ENCODE measurements at places on chromosomes 7 and 10.

DNA sequence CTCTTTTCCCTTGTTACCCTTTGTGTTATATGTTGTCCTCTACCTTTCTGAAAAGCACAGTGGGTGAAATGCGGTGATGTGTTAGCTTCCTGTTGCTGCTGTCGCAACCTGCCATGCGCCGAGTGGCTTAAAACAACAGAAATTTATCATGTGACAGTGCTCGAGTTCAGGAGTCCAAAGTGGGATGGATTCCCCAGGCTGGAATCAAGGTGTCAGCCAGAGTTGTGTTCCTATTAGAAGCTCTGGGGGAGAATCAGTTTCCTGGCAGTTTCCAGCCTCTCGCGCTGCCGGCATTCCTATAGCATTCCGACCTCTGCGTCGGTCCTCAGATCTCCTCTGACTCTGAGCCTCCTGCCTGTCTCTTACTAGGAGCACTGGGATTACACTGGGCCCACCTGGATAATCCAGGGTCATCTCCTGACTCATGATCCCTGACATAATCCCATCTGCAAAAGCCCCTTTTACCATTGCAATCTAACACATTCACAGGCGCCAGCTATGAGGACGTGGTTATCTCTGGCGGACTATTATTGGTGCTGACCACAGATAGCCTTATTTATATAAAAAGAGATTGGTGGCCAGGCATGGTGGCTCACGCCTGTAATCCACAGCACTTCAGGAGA lies 207.5 kb downstream of the CUX1 start:
- H3K36me3 ChIP-seq, result no peaks in the 10 kb centered on the region
- no peak for DNase-seq
- no peak overlapping the region for H3K4me3 ChIP-seq
- H3K4me1 ChIP-seq, result no peaks in the 10 kb centered on the region

- H3K27ac ChIP-seq, result no peak overlapping the region
- H3K4me3 ChIP-seq, result no peak overlapping the region
- DNase-seq, result no peak
- H3K4me1 ChIP-seq, result no peaks in the 10 kb centered on the region
- no peaks in the 10 kb centered on the region for H3K27me3 ChIP-seq
Observed at GRCh38 chr10:2296179-2296891, 559.0 kb upstream of the ADARB2 start.

DNA sequence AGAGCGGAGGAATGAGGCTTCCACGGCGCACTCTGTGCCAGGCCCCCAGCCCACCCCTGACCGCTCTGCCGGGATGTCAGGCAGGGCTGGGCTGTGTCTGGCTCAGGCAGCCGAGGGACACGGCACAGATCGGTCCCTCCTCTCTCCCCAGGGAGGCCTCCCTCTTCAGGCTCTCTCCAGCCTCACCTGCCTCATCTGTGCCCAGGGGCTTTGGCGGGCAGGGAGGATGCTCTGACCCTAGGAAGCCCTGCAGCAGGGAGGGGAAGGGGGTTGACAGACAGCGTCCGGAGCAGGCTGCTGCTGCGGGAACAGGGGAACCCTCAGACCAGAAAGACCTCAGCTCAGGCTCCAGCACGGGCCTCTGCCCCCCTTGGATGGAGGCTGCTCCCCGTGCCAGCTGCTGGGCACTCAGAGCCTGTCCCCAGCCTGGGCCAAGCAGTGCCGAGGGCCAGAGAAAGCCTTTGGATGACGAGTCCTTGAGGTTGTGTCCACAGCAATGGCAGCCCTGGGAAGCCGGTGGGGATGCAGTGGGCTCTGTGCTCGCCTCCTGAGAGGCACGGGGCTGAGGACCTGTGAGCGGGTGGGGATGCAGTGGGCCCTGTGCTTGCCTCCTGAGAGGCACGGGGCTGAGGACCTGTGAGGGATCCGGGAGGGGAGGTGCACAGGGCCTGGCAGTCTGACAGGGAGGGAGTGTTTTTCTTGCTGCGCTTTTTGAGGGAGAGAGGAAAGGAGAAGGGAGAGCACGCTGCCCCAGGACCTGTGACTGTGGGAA lies 66.9 kb downstream of the FOXL3 start:
- H3K36me3 ChIP-seq, result no peaks in the 10 kb centered on the region
- no peak overlapping the region for H3K27ac ChIP-seq
- no peak for DNase-seq
- no peak overlapping the region for H3K4me3 ChIP-seq

GRCh38 chr10:108765794-108766193 lies 1157.5 kb downstream of the XPNPEP1 start:
- H3K36me3 ChIP-seq, result no peaks in the 10 kb centered on the region
- H3K4me1 ChIP-seq, result no peaks in the 10 kb centered on the region
- no peak overlapping the region for H3K4me3 ChIP-seq
- no peak overlapping the region for H3K27ac ChIP-seq

DNA sequence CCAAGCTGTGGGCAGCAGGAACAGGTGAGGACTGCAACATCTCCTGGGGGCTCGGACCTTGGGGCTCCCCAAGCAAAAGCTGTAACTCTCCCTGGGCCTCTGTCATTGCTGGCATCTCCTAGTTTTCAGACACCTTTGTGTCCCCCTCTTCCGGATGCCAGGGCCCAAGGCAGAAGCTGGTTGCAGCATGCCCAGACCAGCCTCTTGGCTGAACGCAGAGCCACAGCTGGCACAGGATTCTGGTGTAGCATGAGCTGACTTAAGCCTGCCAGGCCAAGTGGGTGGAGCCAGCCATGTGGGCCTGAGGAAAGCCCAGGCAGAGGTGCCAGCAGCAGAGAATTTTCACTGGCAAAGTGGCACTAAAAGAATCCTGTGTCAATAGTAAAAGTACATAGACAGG lies 43.5 kb downstream of the ZWINT start:
- no peaks in the 10 kb centered on the region for H3K27me3 ChIP-seq
- H3K4me3 ChIP-seq, result no peak overlapping the region
- DNase-seq, result no peak
- H3K27ac ChIP-seq, result no peak overlapping the region
- no peaks in the 10 kb centered on the region for H3K4me1 ChIP-seq

DNA sequence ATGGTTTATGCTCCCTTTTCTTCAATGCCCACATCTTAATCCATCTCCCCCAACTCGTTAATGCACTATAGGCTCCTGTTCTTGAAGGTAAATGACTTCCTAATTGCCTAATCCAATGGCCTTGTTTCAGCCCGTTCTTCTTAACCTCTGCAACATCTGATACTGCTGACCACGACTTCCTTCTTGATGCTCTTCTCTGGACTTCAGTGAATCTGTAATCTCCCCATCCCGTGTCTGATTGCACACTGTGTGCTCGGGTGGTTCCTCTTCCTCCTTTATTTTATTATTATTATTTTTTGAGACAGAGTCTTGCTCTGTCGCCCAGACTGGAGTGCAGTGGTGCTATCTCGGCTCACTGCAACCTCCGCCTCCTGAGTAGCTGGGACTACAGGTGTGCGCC lies 58.9 kb downstream of the HIPK2 start:
- H3K27me3 ChIP-seq, result no peaks in the 10 kb centered on the region
- peaks cover 24% of the 10 kb centered on the region for H3K4me1 ChIP-seq
- DNase-seq, result no peak
- H3K4me3 ChIP-seq, result no peak overlapping the region

GRCh38 chr7:95915731-95916130 lies 143.4 kb downstream of the DYNC1I1 start:
- no peak overlapping the region for H3K4me3 ChIP-seq
- H3K27ac ChIP-seq, result no peak overlapping the region
- no peaks in the 10 kb centered on the region for H3K27me3 ChIP-seq
- H3K36me3 ChIP-seq, result no peaks in the 10 kb centered on the region
